Neuronal stem cell (in vitro differentiated cells): ENCODE measurements at places on chromosomes 6 and 20.

DNA sequence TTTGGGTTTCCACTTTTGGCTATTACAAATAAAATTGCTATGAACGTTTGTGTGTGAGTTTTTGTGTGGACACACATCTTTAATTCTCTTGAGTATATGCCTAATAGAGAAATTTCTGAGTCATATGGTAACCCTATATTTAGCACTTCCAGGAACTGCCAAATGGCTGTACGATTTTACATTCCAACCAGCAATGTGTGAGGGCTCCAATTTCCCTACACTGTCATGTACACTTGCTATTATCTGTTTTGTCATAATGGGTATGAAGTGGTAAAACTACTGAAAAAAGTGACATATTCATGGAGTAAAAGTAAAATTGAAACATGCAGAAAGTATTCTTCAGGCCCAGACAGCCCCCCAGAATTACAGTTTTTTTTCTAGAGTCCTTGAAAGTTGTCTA lies 59.6 kb upstream of the ESR1 start:
- no peak overlapping the region for H3K4me3 ChIP-seq
- no peaks in the 10 kb centered on the region for H3K4me1 ChIP-seq
- no peaks in the 10 kb centered on the region for H3K36me3 ChIP-seq
- no peaks in the 10 kb centered on the region for H3K27me3 ChIP-seq

DNA sequence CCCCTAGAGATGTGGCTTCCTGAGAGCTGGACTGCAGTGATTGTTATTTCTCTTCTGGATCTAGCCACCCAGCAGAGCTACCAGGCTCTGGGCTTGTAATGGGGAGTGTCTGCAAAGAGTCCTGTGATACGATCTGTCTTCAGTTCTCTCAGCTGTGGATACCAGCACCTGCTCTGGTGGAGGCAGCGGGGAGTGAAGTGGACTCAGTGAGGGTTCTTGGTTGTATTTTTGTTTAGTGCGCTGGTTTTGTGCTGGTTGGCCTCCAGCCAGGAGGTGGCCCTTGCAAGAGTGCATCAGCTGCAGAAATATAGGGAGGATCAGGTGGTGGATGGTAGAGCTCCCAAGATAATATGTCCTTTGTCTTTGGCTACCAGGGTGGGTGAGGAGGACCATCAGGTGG lies 33.7 kb downstream of the PAX1 start:
- H3K4me3 ChIP-seq, result no peak overlapping the region
- no peaks in the 10 kb centered on the region for H3K4me1 ChIP-seq
- H3K27me3 ChIP-seq, result no peaks in the 10 kb centered on the region
- DNase-seq, result no peak

GRCh38 chr20:33600414-33600813 lies 61.7 kb upstream of the C20orf144 start:
- H3K4me3 ChIP-seq, result no peak overlapping the region
- no peak overlapping the region for H3K27ac ChIP-seq
- no peaks in the 10 kb centered on the region for H3K27me3 ChIP-seq
- no peaks in the 10 kb centered on the region for H3K36me3 ChIP-seq

GRCh38 chr6:22334778-22335177 lies 37.9 kb upstream of the PRL start:
- no peaks in the 10 kb centered on the region for H3K27me3 ChIP-seq
- H3K36me3 ChIP-seq, result no peaks in the 10 kb centered on the region
- no peak for DNase-seq
- no peak overlapping the region for H3K4me3 ChIP-seq
- H3K4me1 ChIP-seq, result no peaks in the 10 kb centered on the region

- DNase-seq, result no peak
- H3K27ac ChIP-seq, result no peak overlapping the region
- no peak overlapping the region for H3K4me3 ChIP-seq
- H3K36me3 ChIP-seq, result no peaks in the 10 kb centered on the region
- H3K27me3 ChIP-seq, result no peaks in the 10 kb centered on the region
- H3K4me1 ChIP-seq, result no peaks in the 10 kb centered on the region
These were observed 159.4 kb downstream of the PHF3 start for GRCh38 chr6:63795006-63795405.
